Activated T-cell treated with anti-CD3 and anti-CD28 coated beads, Interleukin-2, amount 50 U/mL, for 24 hours (primary cell): ENCODE measurements at places on chromosomes 1 and 21.
A peak's percentile ranks its signal among the peaks of the same experiment; 100 is the strongest.

DNA sequence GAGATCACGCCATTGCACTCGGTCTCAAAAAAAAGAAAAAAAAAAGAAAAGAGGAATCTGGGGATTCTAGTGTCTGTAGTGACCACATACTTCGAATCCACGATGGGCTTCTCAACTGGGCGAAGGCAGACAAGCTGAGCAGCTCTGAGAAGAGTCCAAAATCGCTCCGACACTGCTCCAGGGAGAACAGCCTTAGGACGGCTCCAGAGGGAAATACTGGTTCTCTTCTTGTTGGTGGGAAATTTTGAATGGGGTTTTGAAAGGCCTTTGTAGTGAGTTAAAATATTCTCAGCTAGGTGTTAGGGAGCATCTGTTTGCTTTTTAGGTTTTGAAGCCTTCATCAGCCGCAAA is 18.3 kb upstream of the HJV start:
- no peak for DNase-seq

- DNase-seq = no peak
Measured at GRCh38 chr1:37915476-37916093, 31.3 kb downstream of the INPP5B start.

DNA sequence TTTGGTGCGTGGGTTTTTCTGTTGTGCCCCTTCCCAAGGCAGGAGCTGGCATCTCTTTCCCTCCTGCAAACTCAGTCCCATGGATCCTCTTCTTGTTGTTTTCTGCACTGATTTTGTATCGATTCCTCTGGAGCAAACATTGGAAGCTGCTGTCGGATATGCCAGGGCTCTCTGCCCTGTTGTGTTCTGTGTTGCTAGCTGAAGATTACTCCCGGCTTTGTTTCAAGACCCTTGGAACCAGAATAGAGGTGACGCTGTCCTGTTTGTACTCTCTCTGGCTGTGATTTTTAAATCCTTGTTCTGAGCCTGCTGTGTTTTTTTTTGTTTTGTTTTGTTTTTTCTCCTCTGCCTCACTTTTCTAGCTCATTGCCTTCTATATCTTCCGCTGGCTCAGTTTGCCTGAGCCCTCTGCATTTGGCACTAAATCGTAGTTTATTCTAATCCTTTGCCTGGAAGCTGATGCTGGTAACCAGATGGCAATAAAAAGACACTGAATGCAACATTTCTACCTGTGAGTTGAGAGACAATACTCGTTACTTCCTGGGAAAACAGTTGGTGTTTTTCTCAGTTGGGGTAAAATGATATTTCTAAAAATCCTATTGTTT is 67.0 kb downstream of the BACH1 start:
- DNase-seq = no peak

GRCh38 chr1:193060406-193060805 is 994 bp downstream of the RO60 start:
- DNase-seq = no peak

DNA sequence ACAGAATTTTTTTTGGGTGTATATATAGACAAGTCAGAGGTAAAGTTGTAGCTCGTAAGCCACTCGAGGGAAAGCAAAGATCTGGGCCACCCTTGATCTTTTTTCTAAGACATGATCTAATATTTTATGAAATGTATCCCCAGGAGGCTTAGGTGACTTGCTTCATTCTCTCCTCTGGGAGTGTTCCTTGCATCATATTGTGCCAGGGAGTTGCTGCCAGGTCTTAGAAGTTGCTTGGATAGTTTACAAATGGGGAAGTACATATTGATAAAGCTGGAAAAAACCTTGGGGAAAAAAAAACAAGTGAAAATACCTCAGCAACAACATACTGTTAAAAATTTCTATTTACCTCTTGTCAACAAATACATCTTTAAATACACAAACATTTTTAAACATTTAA is 110.9 kb upstream of the CYYR1 start:
- DNase-seq = no peak

- DNase-seq = no peak
Measured at GRCh38 chr1:57109247-57109646, 143.4 kb upstream of the C8B start.

- DNase-seq = no peak
Measured at GRCh38 chr21:46078322-46078977, 19.5 kb upstream of the COL6A2 start.

GRCh38 chr21:31599013-31599412 is 60.5 kb upstream of the SOD1 start:
- DNase-seq = no peak

DNA sequence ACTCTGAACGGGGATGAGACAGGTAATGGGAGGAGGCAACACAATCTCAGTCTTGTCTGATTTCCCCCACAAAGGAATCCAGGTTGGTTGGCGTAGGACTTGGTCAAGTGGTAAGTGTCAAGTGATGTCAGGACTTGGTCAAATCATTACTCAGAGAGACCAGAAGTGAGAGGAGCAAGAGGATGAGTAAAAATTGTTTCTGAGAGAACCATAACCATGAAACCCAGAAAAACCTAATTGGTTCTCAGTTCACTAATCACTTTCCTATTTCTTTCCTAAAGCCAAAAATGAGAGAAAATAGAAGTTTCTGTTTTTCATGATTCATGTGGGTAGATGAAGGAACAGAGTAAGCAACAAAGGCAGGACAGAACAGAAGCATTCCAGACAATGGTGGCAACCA is 5.0 kb downstream of the PHC2 start:
- no peak for DNase-seq

GRCh38 chr1:46300673-46301405 is 2.6 kb downstream of the LRRC41 start:
- no peak for DNase-seq

- no peak for DNase-seq
Measured at GRCh38 chr1:236553370-236553769, 29.6 kb downstream of the LGALS8 start.

- no peak for DNase-seq
Measured at GRCh38 chr1:1752636-1753606, 25.3 kb downstream of the NADK start.

DNA sequence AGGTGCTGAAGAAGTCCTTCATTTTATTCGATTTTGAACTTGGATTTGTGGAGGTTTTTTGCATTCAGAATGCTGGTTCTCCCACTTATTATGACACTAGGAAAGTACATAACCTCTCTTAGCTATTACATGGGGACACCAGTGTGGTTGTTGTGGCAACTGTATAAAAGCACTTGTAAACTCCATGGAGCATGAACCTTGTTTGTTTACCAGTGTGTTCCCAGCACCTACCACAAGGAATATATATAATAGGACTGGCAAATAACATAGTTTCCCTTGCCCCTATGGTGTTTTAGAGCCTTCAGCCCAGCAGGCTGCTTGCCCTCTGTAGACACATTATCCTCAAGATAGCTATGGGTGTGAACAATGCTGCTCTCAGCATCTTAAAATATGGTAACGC is 43.1 kb downstream of the RASSF5 start:
- no peak for DNase-seq

DNA sequence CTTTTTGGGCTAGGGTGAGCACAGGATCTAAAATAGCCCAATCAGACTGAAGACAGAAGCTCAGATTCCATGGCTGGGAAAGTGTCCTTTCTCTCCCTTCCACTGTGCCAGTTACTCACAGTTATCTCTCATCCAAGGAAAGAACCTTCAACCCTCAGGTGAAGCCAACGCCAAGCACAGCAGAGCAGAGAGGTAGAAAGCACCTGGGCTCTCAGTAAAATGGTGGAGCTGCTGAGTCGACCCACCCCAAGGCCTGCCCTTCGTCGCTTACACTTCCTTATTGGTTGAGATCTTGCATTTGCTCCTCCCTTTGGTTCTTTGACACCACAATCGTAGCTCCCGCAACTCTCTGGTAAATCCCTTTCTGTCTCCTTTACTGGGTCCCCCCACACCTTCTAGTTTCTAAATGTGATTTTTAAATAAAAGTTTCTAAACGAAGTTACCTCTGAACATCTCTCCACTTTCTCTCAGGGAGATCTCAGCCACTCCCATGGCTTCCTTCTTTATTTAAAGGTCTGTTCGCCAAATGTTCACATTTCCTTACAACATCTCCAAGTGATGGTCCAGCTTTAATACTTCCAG is 27.5 kb upstream of the SLC30A1 start:
- DNase-seq = peak; percentile 42

DNA sequence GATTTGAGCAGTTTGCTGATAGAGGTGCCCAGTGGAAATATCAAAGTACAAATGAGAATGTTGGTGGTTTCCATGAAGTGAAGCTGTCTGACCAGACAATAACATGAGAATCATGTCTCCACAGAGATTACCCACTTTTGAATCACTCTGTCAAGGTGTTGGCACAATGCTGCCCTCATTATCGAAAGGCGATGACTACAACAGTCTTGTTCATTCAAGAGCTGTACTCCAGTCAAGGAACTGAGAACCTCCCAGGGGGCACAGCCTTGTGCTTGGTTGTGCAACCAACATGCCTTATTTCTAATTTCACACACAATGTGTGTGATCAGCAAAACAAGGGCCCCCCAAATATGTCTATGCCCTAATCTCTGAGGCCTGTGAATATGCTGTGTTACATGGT is 35.7 kb downstream of the ETS2 start:
- no peak for DNase-seq

- no peak for DNase-seq
Measured at GRCh38 chr1:15573477-15573876, 11.4 kb downstream of the AGMAT start.

DNA sequence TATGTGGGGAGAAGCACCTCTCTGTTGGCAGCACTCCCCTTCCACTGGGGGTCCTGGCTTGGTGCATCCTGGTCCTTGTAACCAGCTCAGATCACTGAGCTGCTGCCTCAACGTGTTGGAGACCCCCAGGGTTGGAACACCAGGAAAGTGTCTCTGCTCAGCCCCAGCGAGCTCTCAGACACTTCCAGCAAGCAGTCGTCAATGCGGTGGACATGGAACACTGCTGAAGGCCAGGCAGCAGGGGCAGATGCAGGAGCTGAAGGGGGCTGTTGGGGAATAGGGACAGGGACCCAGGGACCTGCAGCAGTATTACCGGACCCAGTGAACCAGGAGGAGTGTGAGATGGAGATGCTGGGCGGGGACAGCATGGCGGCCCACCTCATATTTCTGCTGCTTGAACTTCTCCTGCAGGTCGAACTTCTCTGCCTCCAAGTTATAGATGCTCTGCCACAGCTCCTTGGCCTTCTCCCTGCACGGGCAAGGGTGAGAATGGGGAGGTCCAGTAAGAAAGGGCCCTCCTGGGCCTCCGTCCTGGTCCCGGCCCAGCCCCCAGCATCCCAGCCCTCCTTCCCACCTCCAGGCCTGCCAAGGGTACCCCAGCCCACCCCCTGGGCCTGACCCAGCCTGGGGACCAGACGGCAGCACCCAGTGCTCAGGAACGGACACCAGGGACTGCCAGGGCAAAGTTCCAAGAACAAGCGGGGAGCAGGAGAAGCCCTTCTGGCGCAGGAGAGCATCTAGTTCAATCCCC is 16.4 kb downstream of the TNNT2 start:
- no peak for DNase-seq

- DNase-seq = no peak
Measured at GRCh38 chr1:160858507-160858906, 4.2 kb downstream of the CD244 start.

- DNase-seq = no peak
Measured at GRCh38 chr1:9402256-9402616, 109.5 kb downstream of the SPSB1 start.

DNA sequence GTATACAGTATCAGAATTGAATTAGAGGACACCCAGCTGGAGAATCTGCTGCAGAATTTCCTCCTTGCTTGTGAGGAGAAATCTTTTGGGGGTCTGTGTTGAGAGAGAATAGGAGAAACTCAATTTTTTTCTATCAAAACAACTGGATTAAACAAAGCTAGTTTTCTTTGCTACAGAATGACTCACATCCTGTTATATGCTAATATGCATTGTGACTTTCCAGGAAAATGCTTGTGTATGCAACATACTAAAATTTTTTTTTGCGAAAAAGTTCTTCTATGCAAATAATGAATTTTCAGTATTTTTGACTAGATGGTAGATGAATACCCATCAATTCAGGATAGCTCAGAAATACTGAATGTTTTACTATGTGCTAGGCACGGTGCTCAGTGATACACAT is 2.2 kb downstream of the VAMP4 start:
- no peak for DNase-seq

- DNase-seq = no peak
Measured at GRCh38 chr1:182567629-182568028, 21.4 kb downstream of the RNASEL start.

DNA sequence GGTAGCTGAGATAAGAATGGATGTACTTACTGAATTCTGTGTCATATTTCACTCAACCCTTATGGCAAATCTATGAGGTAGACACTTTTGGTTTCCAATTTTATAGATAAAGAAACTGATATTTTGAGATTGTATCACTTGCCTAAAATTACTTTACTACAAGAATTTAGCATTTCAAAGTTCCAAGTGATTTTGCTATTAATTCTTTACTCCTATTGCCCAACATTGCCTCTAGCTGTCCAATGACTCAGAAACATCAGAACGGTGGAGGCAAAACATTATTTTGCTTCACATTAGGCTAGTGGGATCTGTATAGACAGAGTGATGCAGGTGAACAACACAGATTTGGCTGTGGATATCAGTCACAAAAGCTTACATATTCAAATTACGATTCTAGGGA is 747.2 kb upstream of the NEGR1 start:
- DNase-seq = no peak

DNA sequence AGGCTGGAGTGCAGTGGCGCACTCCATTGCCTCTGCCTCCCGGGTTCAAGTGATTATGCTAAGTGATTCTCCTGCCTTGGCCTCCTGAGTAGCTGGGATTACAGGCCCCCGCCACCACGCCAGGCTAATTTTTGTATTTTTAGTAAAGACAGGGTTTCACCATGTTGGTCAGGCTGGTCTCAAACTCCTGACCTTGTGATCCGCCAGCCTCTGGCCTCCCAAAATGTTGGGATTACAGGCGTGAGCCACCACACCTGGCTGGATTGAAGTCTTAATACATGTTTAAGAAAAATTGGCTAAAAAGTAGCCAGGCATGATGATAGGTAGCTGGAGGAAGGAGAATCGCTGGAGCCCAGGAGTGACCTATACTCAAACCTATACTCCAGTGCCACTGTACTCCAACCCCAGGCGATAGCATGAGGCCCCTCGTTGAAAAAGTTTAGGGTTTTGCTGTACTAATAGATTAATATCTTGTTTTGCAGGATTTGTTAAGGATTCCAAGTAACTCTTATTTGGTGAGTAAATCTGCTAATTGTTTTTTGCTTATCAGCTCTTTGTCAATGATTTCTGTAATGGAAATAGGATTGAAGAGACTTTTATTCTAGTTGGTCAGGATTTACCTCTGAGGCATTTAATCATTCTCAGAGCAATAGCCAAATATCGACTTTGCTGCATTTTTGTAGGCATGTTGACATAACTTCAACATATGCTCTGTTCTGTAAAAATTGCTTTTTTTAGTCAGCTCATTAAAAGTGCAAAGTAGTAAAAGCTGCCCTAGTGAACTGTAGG is 2.0 kb downstream of the RCC1 start:
- DNase-seq = peak; percentile 74

GRCh38 chr1:167659881-167660280 is 29.8 kb downstream of the RCSD1 start:
- no peak for DNase-seq

GRCh38 chr1:77412820-77413530 is 131.2 kb downstream of the AK5 start:
- no peak for DNase-seq

GRCh38 chr1:183498342-183498991 is 26.2 kb downstream of the SMG7 start:
- no peak for DNase-seq
